ENCODE measurements at places on chromosomes 4 and X.
A peak's percentile ranks its signal among the peaks of the same experiment; 100 is the strongest.

DNA sequence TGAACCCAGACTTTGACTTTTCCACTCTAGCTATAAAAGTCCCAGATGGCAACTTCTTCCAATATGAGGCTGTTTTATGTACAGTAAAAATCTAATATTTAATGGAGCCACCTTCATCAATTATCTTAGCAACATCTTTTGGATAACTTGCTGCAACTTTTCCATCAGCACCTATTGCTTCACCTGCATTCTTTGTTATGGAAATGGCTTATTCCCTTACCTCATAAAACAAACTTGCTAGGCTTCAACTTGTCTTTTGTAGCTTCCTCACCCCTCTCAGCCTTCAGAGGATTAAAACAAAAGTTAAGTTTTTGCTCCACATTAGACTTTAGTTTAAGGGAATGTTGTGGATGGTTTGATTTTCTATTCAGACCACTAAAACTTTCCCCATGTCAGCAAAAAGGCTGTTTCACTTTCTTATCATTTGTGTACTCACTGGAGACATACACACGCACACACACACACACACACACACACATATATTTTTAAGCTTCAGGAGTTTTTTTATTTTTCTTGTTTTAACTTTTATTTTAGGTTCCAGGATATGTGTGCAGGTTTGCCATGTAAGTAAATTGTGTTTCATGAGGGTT, 1296.1 kb upstream of the PABPC4L start:
- no peak for DNase-seq

DNA sequence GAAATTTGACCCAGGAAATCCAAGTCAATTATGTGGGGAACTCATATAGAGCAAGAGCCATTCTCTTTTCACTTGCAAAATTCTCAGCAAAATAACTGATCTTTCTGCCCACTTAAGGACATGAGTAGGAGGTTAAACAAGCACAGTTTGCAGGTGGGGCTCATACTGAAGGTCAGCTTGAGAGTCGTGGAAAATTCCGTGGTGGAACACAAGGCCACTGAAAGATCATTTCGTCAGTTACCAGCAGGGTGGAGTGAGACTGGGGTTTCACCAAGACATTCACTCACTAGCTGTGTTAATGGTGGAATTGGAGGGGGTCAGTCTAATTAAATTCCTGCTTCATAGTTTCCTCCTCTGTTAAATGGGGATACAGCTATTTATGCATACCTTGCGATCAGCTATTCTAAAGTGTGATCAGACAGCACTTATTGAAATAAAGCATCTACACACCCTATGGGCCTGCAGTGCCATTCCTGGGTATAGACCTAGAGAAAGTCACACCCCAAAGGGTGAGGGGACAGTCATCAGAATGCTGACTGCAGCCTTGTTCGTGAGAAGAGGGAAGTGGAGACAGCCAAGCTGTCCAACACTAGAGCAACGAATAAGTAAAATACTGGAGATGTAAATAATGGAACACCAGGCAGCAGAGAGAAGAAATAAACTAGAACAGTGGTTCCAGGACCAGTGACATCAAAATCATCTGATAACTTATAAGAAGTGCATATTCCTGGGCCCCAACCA, 42.7 kb upstream of the CLNK start:
- no peak for DNase-seq

DNA sequence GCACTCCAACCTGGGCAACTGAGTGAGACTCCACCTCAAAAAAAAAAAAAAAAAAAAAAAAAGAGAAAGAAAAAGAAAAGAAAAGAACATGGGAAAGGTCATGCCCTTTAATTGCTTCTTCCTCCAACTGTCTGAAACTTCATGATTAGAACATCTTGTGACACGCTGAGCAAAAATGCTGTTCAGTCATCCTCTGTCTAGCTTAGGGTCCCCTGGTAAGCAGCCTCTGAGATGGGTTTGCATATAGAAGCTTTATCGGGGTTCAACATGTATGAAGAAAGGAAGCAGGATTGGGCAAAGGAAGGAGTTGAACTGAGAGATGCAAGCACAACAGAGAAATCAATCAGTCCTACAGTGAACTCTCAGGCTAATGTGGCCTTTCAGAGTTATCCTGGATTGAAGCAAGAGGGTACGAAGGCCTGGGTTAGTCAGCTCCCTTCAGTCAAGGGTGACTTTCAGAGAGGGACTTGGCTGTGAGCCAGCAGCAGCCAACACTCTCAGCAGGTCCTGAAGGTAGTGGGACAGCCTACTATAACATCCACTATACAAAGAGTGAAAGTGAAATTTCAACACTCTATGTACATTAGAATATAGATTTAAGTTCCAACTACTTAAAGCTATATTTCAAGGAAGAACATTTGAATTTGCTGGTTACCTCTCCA, 11.4 kb downstream of the MAOB start:
- DNase-seq = no peak

DNA sequence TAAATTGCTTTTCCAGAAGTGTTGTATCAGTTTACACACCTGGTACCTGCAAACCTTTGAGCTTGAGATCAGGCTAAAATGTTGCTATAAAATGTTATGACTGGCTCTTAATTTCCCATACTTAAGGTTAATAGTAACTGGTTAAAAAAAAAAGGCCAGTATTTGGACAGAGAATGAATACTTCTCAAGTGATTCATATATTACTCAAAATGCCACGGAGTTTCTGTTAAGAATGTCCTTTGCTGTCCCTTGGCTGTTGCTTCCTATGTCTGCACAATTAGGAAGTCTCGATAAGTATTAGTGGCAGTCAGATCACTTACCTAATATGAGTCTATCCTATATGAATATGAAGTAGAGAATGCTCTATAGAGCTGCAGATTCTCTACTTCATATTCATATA, 232.2 kb upstream of the IGFBP7 start:
- no peak for DNase-seq

- DNase-seq = no peak
Measured at GRCh38 chr4:38266616-38267015, 306.4 kb downstream of the PTTG2 start.

DNA sequence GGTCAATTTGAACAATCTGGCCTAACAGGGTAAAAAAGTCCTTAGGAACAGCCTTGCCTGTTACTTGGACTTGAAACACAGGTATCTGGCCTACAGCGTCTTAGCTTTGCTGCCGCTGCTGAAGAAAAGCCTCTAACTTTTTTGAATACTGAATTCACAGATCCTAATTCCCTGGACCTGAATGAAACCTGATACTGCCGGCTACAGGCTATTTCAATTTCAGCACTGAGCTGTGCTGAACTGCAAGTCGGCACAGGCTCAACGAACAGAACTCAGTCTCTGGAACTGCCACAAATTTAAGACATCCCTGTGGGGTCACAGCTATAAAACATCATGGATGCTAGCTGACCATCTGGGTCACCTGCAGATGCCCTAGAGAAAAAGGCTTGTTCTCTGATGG, 7.2 kb downstream of the NR0B1 start:
- DNase-seq = no peak

- peak; percentile 87 for DNase-seq
Measured at GRCh38 chr4:145909281-145909715, 29.3 kb downstream of the ZNF827 start.

DNA sequence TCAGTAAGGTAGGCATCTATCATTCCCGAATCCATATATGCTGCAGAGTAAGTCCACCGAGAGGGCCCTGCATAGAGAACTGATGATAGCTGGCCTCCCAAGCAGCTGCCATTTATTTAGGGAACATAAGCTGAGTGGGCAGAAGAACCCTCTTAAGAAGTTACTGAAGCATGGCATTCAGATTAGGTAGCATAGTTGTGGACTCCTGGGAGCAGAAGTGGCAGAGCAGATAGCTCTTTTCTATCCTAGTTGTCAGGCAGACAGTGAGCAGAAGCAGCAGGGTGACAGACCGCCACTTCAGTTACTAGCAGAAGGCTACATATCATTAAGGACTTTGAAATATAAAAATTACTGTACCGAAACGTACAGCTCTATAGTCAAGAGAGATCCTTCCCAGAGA, 454.7 kb downstream of the PPP4R3C start:
- DNase-seq = no peak

DNA sequence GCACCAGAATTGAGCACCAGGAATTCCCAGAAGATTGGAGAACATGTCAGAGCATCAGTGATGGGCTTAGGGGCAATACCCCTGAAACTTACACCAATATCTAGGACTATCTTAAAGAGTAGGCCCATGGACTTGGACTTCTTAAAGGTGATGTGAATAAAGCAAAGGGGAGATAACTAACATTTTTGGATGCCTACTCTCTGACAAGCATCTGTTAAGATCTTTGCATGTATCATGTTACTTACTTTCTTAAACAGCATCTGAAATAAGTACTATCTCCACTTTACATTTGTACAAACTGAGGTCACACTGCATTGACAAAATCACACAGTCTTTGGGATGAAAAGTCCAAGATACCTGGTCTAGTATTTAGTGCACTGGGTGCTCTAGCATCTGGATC, 258.6 kb upstream of the ARSJ start:
- DNase-seq = no peak
